H54 (cell line): ENCODE measurements at places on chromosomes 6 and 20.

DNA sequence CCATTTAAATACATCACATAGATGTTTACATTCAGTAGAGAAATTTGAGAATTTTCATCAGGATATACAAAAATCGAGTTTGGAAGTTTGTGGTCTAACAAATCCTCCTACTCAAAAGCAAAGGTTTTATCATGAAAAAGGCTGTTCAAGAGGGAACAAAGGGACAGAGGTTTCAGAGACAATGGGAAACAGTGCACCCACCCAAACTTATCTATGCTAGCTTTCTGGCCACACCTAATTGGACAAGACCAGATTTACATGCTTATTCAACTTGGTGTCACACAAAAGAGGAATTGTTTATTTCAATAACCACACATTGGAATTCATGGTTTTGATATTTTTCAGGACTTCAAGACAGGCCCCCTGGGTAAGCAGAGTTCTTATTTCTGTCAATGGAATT is 28.4 kb upstream of the RSPO3 start:
- DNase-seq: no peak

GRCh38 chr6:111844921-111845320 is 28.3 kb downstream of the FYN start:
- DNase-seq: no peak

DNA sequence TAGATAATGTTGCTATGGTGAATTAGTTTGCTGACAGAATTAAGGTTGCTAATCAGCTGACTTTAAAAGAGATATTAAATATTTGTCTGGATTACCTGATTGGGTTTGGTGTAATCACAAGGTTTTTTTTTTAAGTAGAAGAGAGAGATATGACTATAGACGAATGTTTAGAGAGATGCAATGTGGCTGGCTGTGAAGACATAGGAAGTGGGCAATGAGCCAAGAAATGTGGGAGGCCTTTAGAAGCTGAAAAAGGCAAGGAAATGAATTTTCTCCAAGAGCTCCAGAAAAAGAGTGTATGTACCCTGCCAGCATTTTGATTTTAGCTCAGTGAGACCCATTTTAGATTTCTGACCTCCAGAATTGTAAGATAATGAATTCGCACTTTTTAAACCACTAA is 598.3 kb downstream of the PKHD1 start:
- no peak for DNase-seq

DNA sequence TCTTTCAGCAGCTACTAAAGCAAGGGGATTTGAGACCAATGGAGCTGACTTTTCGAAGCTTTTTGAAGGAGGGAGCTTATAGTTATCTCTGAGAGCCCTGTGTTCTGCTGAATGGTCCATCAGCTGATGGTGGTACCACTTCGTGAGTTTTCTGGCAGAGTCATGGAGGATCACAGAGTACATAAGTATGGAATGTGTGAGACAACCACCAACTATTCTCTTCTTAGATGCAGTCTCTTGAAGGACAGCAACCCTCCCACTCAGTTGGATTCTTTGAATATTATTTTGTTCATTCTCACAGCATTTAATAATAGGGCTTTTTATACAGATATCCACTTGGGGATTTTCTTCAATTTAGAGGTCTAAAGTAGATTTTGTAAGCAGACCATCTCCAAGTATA is 75.3 kb downstream of the ELOVL2 start:
- DNase-seq: no peak

DNA sequence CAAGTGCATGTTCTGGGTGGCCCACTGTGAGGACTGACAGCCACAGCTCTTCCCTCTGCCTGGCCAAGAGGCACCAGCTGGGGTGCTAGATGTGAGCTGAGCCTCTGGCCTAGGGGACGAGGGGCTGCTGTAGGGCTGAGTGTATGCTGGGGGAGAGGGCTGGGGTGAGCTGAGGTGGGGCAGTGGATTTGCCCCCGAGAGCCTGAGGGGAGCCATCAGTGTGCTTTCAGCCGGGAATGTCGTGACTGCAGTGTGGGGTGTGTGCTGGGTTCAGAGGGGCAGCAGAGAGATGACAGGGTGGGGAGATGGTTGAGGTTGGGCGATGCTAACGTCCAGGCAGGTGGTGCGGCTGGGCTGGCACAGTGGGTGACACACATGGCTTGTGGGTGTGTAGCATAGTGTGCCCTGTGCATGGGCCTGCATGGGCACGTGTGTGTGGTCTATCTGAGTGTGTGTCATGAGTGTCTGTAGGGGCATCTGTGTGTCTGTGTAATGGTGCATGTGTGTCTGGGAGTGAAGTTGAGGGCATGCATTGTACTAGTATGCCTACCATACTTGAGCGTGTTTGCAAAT is 46.0 kb upstream of the BLCAP start:
- DNase-seq: no peak

DNA sequence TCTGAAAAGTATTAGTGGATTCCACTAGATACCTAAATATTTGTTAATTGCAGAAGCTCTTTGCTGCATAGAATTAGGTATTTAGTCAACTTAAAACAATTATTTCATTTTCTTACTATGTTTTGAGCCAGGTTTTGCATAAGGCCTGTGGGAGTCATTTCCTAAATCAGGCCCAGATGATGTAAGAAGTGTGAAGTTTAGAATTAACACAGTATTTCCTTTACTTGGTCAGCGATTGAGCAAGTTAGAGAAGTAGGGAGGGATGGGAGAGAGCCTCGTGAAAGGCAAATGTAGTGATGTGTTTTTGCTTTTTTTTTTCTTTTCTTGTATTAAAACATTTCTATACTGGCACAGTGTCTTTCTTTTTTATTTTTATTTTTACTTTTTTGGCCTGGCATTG is 711.1 kb downstream of the HDGFL1 start:
- DNase-seq: no peak

DNA sequence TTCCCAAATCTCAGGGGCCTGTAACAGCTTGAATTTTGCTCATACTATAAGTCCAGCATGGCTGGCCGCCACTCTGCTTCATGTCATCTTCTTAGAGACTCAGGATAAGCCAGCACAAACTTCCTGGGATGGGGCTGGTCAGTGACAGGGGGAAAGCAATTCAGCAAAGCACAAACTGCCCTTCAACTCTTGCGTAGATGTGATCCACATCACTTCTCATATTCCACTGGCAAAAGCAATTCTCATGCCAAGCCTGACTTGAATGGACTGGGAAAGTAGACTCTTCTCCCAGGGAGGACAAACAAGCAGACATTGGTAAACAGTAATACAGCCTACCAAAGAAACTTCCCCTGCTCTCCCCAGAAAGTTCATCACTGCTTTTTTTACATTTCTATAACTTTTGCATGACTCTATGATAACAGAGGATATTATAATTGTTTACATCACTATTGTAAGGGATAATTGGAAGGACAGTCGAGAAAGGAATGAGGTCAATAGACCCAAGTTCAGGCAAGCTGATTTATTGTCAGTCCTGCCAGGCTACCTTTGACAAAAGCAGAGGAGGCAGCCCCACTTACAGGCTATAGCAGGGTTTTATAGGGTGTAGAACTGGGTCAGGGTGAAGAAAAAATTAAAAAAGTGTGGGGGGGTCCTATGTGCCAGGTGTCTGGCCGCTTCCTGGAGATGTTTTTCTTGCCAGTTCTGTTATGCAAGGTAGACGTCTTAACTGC is 37.4 kb downstream of the RBM24 start:
- no peak for DNase-seq

DNA sequence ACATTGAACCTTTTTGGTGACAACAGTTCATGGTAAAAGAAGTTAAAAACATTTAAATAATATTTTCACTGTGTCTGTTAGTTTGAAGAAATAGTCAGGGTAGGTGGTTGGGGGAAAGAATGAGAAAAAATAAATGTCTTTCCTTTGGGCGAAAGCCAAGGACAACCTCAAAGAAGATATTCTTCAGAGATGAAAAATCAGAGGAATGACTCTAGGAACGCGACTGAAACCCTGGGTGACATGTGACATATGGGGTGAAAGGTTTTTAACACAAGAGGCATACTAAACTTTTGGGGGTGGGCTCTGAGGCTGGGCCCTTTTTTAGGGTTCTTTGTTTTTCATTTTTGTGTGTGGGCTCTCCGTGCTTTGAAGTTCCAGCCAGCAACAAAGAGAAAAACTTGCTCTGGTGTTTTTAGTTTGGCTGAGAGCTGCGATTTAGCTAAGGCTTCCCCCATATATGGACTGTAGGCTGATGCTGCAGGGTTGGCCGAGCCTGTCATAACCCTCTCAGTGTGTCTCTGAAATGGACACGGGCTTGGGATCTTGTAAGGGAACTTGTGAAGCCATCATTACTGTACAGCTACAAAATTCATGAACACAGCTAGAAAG is 610.1 kb upstream of the ARID1B start:
- no peak for DNase-seq

DNA sequence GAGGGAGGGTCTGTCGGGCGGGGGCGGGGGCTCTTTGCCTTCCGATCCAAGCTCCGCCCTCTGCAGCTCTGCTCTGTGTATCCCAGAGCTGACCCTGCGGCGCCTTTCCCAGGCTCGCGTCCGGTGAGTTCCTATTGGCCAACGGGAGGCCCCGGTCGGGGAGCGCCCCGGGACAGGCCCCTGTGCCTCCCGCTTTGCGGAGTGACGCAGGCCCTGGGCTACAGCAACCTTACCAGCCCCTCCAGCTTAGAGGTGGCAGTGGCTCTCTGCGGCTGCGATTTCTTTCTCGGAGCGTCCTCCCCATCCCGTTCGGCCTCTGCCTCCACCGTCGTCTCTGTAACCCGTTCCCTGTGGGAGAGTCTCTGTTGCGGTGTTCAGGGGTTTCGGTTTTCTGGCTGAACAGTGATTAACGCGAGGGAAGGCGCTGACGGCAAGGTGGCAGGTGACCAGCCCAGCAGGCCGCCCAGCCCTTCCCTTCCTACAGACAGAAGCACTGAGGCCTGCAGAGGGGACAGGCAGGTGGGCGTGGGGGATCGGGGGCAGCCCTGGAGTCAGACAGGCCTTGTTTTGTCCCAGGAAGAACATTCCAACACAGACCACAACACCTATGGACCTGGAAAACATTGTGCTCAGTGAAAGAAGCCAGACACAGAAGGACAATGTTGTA is 18.1 kb upstream of the CEBPB start:
- no peak for DNase-seq

GRCh38 chr20:44097521-44098255 is 89.3 kb downstream of the JPH2 start:
- DNase-seq: no peak

GRCh38 chr20:30985386-30985785 is 272.1 kb upstream of the DEFB115 start:
- no peak for DNase-seq

GRCh38 chr20:56606174-56606945 is 22.7 kb upstream of the TFAP2C start:
- no peak for DNase-seq

GRCh38 chr6:138403324-138403800 is 661 bp upstream of the HEBP2 start:
- peak; percentile 7 for DNase-seq
